ENCODE measurements at places on chromosomes 12 and 14.

- no peak for DNase-seq
Observed at GRCh38 chr12:47066278-47067025, 13.0 kb upstream of the PCED1B start.

DNA sequence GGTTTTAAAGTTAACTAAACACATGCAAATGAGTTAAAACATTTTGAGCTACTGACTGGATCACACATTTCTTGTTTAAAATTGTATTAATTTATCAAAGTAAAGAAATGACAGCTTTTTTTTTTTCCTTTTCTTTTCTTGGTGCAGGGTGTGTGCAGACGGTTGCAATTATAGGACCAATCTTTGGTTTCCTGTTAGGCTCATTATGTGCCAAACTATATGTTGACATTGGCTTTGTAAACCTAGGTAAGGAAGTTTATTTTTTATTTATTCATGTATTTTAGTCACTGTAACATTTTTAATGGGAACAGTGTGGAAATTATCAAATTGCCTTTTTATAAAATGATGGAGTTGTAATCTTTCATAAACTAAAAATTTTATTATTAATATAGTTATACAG lies 21.9 kb downstream of the SLCO1C1 start:
- DNase-seq: no peak

DNA sequence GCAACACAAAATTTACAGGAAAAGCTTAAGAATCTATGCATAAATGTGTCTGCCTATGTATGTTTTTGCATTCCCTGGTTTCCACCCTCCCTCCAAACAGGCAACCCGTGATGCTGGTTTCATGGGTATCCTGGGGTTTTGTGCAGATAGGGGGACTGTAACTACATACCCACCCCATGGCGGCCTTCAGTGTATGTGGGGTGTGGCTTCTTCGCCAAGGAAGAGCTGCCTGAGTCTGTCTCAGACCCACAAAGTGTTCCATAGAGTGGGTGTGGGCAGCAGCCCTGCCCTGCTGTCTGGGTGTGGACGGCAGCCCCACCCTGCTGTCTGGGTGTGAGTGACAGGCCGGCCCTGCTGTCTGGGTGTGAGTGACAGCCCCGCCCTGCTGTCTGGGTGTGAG lies 174.8 kb downstream of the ADGRD1 start:
- DNase-seq: no peak

DNA sequence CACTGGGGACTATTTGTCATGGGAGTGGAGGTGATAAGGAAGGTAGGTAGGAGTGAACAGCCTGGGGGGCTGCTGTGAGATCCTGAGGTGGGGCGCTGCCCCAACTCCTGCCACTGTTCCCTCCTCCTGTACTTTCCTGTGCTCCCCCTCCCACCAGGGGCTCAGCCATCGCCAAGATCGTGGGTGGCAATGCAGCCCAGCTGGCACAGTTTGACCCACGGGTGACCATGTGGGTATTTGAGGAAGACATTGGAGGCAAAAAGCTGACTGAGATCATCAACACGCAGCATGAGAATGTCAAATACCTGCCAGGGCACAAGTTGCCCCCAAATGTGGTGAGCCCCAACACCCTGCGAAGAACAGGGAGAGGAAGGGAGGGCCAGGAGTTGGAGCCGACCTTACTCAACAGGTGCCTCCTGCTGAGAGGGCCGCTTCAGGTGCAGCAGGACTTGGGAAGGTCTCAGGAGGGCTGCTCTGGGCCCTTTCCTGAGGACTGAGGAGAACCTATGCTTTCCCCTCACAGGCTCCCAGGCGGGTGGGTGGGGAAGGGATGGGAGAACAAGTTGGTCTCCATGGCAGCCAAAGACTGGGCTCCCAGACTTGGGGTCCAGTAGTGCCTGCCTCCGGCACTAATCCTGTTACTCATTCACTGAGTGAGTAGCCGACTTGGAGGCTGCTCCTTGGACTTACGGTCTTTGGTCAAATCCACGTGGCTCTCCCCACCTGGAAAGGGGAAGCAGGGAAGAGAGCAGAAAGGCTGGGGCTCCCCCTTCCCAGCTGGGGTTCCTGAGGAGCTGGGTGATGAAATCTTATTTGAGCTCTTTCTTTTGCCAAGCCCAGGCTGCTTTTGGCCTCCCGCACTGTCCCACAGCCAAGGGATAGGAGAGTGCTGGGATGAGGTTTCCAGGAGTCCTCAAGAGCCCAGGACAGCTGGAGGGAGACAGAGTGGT lies 884 bp downstream of the GPD1 start:
- DNase-seq: no peak

DNA sequence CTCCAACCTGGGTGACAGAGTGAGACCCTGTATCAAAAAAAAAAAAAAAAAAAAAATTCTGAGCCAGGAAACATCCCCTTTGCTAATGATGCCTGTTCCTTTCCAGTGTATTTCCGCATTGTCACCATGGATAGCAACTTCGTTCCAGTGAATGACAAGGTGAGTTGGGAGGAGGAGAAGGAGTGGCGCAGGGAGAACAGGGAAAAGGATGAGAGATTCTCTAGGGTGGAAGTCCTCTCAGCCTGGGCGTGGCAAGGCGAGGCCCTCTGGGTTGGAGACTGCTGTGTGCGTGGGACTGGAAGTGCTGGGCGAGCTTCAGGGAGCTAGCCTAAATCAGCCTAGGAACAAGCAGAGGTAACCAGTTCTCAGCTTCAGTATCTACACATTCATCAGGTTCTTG lies 7.2 kb downstream of the A2ML1 start:
- no peak for DNase-seq

- DNase-seq: no peak
Observed at GRCh38 chr12:19597167-19598026, 158.1 kb downstream of the AEBP2 start.

DNA sequence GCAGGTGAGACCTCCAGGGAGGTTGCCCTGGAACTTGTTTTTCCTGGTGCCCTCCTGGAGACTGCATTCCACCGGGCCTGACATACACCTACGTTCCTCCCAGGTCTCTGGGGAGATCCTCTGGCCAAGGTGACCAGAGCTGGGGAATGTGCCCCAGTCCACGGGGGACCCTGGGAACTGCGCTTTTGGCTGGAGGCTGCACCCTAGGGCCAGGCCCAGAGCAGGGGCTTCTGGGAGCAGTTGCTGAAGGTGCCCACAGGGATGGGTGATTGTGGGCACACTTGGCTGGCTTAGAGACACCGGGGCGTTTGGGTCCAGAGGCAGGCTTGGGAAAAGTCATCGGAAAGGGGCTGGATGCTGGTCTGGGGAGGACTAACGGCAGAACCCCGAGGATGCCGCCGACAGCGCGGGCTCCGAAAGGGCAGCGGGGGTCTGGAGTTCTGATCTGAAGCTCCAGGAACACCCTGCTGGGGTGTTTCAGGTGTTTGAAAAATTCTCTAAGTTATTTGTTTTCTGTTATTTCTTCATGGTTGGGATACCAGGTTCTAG lies 36.5 kb upstream of the TDRD9 start:
- no peak for DNase-seq

- no peak for DNase-seq
Observed at GRCh38 chr12:105852951-105853350, 285.8 kb downstream of the NUAK1 start.

DNA sequence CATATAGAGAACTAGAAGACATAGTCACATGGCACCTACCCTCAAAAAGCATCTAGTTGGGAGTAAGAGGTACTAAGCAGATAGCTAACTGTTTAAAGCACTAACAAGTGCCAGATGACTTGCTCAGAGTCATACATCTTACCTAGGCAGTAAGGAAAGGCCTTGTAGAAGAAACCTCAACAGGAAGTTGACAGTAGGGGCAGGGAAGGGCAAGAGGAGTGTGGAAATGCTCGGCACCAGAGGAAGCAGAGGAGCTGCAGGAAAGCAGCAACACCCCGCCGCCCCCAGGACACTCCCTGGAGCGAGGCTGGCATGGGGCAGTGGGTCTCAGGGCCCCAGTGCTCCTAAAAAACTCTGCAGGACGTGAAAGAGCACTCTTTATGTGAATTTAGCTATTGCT lies 92.9 kb downstream of the PPP2R5C start:
- DNase-seq: peak; percentile 63

DNA sequence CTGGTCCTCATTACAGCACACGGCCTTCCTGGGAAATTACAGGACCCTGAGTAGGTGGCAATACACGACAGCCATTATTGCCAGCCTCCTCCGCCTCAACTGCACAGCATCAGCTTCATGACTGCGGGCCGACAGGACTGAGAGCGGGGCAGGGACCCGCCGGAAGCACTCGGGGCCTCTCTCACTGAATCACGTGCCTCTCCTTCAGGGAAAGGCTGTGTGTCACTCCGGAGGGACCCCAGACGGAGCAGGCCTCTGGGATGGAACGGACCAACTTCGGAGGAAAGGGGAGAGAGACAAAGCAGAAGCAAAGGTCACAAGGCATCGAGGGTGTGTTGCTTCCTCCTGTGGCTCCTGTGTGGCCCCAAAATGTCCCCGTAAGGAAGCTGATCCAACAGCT lies 90.0 kb downstream of the RNF34 start:
- DNase-seq: no peak

GRCh38 chr12:77796775-77797174 lies 33.9 kb upstream of the NAV3 start:
- no peak for DNase-seq

DNA sequence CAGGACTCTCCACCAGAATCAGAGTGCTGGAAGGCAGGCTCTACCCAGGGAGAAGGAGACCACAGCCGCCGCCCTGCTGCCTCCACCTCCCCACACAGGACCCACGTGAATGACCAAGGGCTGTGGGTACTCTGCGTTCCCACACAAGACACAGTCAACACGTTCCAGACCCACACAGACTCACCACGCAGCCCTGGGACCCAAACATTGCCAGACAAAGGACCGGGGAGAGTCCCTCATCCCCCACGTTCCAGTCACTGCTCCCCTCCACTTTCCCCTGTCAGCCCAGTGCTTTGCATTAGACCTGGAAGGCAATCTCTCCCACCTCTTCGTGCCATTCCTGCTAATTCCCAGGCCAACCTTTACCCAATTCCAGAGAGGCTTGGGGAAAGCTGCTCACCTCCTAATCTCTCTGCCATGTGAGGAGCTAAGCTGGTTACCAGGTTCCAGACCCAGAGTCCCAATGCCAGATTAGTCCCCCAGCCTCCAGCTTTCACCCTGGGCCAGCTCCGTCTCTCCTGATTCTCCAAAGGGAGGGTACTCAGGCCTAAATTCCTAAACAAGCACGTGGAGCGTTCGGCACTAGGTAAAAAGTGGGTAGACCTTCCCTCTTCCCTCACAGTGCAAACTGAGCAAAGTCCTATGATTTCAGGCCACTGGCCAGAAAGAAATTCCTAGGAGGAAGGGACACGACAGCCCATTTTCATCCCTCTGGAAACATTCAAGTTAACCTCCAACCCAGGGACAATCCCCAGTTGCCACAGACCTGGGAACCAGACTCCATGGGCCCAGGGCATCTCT lies 4.9 kb downstream of the SLC6A13 start:
- DNase-seq: no peak

GRCh38 chr12:53624956-53625355 lies 1.2 kb downstream of the ATF7 start:
- no peak for DNase-seq

GRCh38 chr12:92802906-92803305 lies 100.1 kb downstream of the PLEKHG7 start:
- DNase-seq: no peak

- DNase-seq: no peak
Observed at GRCh38 chr12:47094804-47095203, 15.0 kb upstream of the AMIGO2 start.
